ENCODE measurements at places on chromosomes 12 and 14.

DNA sequence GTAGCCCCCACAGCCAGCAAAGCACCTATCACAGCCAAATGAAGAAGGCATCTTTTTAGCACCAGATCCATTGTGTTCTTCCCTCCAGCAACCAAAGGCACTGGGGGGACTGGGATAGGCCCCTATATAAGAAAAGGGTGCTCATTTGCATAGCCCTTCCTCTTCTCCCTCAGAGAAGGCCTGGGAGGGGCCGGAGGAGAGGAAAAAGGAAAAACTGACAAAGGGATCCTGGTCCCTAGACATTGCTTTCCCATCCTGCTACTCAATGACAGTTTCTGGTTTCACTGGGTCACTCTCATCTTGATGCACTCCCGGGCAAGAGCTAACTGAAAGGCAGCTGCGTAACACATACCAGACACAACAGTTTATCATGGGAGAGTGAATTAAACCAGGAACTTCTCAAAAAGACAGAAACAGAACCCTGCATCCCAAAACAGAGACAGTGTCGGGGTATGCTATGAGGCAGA, at the start of gene PMEL:
PMEL (minus strand) TSS at position 102 of the 467 bp plus-strand sequence; CDS start at position 71, 31 bp downstream.
- DNase-seq = no peak

- DNase-seq = no peak
Measured at GRCh38 chr12:8648576-8649205, 13.9 kb downstream of the MFAP5 start.

DNA sequence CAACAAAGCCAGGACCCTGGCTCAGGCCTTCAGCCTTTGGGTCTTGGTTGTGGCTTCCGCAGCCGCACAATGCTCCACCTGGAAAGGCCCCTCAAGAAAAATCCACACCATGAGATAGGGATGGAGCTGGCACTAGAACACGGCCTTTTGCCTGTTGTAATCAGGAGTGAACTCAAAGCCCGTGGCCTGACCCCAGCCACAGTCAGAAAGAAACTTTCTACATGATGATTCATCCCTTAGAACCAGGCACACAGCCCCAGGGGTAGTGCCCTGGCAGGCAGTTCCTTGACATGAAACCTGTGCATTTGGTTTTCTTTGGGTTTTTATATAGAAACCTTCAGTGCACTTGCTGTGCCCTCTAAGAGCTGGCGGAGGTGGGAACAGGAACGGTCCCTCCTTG, 5.1 kb downstream of the CLMN start:
- DNase-seq = no peak

GRCh38 chr12:31362759-31363415, 36.9 kb upstream of the SINHCAF start:
- no peak for DNase-seq

DNA sequence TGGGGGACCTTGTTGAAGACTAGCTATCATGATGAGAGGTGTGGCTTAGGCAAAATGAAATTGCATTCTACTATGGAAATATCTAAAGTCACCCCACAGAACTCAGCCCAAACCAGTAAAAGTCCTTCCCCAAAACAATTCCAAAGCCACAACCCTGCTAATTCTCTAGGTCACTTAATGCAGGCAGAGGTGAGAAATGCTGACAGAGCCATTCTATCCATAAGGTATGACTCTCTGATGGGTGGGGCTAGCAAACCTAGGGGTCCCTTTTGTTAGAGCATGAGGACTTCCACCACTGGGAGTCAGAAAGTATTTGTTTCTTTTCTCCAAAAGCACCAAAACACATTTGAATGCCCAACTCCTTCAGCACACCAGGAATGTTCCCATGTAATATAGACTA, 12.7 kb upstream of the BMP4 start:
- DNase-seq = no peak
